ENCODE measurements at places on chromosomes 12 and 14.

- no peak for DNase-seq
These were observed 209.9 kb downstream of the ITPR2 start for GRCh38 chr12:26623136-26623535.

- DNase-seq, result no peak
These were observed 13.8 kb upstream of the COL2A1 start for GRCh38 chr12:48017921-48018617.

- DNase-seq, result no peak
These were observed 290.4 kb downstream of the AACS start for GRCh38 chr12:125355614-125356013.

DNA sequence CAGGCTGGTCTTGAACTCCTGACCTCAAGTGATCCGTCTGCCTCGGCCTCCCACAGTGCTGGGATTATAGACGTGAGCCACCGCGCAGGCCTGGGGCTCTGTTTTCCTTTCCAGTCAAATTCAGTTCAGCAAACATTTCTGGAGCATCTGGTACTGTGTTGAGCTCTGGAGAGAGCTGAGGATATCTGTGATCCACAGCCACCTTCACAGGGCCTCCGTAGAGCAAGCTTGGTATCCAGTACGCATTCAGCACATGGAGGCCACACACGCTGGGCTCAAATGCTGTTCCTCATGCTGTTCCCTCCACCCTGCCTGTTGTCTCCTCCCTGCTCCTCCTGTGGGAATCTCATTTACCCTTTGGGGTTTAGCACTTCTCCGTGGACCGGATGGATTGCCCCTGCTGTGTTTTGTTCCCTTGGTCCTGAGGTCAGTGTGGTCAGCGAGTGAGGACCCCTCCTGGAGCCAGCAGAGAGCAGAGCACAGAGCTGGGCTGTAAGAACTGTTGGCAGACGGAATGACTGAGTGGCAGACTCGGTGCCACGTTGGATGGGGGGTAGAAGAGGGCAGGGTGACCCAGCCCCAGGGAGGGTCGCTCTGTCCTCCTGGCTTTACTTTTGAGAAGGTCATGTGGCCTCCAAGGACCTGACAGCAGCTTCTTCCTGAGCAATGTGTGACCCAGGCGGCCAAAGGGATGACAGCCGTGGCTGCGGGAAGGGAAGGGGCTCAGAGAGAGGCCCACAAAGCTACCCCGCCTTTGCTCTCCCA lies 891 bp downstream of the RPS6KL1 start:
- no peak for DNase-seq

GRCh38 chr12:77231501-77231918 lies 166.1 kb upstream of the E2F7 start:
- no peak for DNase-seq

GRCh38 chr12:64184216-64184615 lies 37.9 kb downstream of the KICS2 start:
- DNase-seq, result no peak

GRCh38 chr12:91935296-91935695 lies 210.3 kb downstream of the BTG1 start:
- DNase-seq, result no peak

GRCh38 chr12:75977952-75978671 lies 53.5 kb downstream of the PHLDA1 start:
- peak; percentile 59 for DNase-seq

- peak; percentile 74 for DNase-seq
These were observed at the start of gene MED13L for GRCh38 chr12:116277467-116278278. MED13L (minus strand) TSS chr12:116277693; CDS start chr12:116277131, 562 bp downstream.

GRCh38 chr12:26966842-26967241 lies 28.6 kb downstream of the FGFR1OP2 start:
- DNase-seq, result no peak

- no peak for DNase-seq
These were observed 29.8 kb downstream of the GPATCH2L start for GRCh38 chr14:76181546-76181945.

GRCh38 chr12:41142376-41142775 lies 45.7 kb upstream of the PDZRN4 start:
- no peak for DNase-seq

GRCh38 chr12:29286081-29286790 lies 94.7 kb downstream of the ERGIC2 start:
- DNase-seq, result no peak

DNA sequence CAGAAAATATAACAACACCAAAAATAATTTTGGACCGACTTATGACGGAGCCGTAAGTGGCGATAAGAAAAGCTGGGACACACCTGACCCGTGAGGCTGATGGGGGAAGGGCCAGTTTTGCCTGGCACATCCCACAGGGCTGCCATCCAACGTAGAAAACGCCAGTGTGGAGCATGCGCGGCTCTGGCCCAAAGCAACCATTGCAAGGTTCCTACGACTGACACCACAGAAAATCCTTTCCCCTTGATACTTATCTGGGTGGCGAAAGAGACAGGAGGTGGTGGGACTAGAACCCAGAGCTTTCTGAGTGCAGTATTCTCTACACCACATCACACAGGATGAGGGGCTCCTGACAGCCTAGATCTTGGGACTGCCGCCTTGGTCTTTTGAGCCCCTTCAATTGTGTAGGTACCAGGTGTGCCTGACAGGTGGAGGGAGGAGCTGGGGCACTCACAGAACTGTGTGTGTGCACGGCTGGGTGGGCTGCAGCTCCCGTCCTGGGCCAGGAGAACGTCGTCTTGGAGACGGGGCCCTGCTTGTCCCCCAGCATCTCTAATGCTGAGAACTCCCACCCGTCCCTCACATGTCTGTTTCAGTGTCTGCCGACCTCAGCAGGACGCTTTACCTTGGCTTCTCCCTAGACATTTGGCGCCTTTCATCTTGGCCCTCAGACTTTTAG lies 17.4 kb upstream of the CACNA2D4 start:
- no peak for DNase-seq

- no peak for DNase-seq
These were observed 17.7 kb upstream of the HNF1A start for GRCh38 chr12:120960657-120961056.

GRCh38 chr12:112705037-112705632 lies 86.4 kb upstream of the RPH3A start:
- DNase-seq, result no peak

DNA sequence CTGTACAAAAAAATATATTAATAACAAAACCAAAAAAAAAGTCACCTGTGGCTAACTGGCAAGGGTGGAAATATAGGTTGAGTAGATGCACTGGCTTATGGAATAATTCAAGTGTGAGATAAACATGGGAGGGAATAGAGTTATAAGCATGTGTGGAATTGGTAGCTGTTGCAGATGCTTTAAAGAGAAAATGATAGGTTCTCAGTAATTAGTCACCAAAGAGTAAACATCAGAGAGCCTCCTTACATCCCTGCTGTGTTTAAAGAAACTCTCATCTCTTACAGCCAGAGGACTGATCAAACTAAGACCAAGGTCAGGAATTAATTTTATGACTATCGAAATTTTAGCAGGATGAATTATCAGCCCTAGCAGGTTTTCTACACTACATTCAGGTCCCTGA lies 70.5 kb downstream of the EGLN3 start:
- DNase-seq, result no peak

DNA sequence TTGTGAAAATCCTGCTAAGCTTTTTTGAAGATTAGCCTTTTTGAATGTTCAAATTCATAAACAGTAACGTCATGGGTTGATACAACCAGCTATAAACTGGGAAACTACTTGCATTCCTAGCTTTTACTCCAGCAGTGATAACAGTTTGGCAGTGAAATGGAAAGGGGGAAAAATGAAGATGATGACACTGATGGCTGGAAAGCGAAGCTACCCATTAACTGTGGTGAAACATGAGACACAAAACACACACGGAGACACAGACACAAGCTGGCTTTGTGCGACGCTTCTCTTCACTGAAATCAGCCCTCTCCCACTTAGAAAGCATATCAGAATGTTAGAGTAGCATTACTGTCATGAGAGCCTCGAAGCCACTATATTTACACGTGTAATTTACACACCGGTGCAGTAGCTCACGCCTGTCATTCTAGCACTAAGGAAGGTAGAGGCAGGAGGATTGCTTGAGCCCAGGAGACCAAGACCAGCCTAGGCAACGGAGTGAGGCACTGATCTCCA lies 15.7 kb downstream of the VPS37B start:
- no peak for DNase-seq

- no peak for DNase-seq
These were observed 380.8 kb upstream of the TMEM132C start for GRCh38 chr12:127885954-127886750.

Data from effector memory CD8-positive, alpha-beta T cell (primary cell).